SK-N-MC (cell line): ENCODE measurements at places on chromosomes 12 and 14.

DNA sequence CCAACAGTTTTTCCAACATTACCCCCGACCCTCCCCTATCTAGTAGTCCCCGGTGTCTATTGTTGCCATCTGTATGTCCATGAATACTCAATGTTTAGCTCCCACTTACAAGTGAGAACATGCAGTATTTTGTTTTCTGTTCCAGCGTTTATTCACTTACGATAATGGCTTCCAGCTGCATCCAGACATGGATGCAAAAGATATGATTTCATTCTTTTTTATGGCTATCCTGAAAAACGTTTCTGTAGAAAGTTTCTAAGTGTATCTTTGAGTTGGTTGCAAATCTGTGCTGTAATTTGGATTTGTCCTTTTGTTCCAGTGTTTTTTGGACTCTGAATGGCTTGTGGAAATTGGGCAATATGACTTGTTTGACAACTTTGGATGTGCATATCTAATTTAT is 11.7 kb downstream of the SP1 start:
- DNase-seq: no peak

- DNase-seq: peak; percentile 58
Measured at GRCh38 chr12:54220092-54220557, 31.3 kb upstream of the SMUG1 start.

DNA sequence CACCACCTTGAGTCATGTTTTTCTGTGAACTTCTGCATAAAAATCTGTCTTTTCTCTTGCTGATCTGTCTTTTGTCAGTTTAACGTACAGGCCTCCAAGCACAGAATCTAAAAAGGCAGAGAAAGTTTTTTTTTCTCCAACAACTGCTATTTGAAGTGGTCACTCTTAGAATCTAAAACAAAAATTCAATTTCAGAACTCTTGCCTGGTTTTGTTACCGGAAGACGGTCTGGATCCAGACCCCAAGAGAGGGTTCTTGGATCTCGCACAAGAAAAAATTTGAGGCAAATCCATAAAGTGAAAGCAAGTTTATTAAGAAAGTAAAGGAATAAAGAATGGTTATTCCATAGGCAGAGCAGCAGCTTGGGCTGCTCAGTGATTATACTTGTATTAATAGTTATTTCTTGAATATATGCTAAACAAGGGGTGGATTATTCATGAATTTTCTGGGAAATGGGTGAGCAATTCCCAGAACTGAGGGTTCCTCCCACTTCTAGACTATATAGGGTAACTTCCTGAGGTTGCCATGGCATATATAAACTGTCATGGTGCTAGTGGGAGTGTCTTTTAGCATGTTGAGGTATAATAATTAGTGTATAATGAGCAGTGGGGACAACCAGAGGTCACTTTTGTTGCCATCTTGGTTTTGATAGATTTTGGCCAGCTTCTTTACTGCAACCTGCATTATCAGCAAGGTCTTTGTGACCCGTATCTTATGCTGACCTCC is 150.0 kb upstream of the PLEKHA5 start:
- DNase-seq: no peak

DNA sequence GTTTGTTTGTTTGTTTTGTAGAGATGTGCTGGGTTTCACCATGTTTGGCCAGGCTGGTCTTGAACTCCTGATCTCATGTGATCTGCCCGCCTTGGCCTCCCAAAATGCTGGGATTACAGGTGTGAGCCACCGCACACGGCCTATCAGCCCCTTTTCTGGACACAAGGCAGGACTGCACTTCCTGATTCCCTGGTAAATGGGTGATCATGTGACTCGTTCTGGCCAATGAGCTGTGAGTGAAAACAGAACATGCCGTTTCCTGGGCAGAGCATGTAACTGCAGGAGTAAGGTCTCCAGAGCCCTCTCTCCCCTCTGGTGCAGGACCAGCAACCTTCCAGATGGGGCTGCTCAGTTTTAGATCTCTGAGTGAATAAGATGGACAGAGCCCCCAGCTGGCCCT is 92.7 kb downstream of the ITPK1 start:
- DNase-seq: no peak

DNA sequence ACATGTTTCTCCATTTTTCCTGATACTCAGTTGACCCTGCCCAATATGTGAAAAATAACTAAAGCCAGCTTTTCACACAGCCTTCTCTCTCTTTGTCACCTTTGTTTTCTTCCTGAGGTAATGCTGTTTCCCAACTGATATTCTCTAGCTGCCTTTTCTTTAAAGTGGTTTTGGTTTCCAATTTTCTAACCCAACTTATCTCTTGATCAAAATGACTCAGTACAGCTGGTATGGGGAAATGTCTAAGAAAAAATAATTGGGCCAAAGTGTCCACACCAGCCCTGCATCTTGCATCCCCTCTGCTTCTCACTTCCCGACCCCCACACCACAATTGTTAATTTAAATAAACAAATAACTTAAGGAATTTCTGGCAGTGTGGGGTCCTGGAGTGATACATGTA is 193.8 kb downstream of the SYT1 start:
- DNase-seq: no peak

DNA sequence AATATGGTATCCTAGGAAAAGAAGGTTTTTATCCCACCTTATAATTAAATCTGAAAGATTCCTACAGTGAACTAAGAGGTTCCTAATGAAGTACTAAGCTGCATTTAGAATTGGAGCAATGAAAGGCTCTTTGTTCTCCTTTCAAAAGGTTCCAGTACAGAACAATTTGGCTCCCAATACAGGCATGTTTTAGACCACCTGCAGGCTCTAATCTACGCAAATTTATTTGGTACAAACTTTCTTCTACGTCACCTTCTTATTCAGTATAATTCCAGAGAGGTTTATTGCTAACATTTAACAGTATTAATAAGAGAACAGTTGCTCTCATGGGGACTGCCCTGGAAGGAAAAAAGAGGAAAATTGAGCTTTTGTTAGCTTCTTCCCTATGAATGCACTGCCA is 37.6 kb upstream of the SLCO1C1 start:
- DNase-seq: no peak

DNA sequence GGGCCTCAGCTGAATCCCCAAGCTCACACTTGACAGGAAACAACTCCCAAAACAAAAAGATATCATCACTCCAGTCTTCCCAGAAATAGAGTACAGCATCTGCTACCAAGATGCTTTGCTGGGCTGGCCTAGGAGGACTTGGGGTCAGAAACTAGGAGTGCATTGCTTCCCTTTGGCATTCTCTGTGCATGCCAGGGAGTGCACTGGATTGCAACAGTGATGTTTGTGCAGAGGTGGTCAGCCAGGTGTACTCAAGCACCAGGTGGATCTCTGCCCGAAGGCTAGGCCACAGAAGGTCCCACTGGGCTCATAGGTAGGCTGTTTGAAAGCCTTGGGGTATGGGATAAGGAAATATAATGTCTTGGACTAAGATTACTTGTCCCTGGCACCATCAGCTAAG is 51.1 kb downstream of the RAB35 start:
- DNase-seq: no peak

DNA sequence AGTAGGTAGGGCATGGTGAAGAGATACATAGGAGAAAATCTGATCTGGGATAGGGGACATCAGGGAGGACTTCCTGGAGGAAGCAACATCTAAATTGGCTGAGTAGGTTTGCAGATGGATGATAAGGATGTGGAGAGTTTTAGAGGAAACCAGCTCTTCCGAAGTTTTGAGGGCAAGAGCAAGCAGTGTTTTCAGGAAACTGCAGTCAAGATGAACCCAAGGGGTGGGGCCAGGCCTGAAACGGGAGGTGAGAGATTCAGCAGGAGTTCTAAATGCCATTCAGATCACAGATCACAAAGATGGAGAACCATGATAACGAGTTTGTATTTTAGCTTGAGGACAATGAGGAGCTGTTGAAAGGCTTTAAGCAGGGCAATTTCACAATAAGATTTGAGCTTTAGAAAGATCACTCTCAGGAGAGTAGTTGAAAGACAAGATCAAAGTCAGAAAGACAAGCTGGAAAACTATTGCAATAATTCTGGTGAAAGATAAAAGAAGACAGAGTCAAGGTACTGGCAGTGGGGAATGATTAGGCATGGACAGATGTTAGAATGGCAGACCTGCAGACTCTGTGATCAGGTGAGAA is 70.1 kb upstream of the PLXNC1 start:
- DNase-seq: no peak

DNA sequence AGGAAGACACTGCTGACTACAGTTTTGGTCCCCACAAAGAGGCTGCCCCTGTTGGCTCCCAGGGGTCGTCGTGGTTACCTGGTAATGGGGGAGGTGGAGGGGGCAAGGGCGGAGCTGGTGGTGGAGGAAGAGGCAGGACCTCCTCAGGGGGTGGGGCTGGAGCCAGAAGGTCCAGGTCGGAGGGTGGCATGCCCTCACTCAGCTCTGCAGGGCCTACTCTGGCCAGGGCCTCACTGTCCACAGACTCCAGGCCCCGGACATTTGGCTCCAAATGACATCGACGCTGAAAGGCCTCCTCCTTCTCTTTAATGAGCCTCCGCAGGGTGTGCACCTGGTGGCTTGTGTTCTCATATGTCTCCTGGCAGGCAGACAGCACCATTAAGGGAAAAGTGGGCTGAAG is 28.5 kb downstream of the PRPF40B start:
- DNase-seq: no peak

DNA sequence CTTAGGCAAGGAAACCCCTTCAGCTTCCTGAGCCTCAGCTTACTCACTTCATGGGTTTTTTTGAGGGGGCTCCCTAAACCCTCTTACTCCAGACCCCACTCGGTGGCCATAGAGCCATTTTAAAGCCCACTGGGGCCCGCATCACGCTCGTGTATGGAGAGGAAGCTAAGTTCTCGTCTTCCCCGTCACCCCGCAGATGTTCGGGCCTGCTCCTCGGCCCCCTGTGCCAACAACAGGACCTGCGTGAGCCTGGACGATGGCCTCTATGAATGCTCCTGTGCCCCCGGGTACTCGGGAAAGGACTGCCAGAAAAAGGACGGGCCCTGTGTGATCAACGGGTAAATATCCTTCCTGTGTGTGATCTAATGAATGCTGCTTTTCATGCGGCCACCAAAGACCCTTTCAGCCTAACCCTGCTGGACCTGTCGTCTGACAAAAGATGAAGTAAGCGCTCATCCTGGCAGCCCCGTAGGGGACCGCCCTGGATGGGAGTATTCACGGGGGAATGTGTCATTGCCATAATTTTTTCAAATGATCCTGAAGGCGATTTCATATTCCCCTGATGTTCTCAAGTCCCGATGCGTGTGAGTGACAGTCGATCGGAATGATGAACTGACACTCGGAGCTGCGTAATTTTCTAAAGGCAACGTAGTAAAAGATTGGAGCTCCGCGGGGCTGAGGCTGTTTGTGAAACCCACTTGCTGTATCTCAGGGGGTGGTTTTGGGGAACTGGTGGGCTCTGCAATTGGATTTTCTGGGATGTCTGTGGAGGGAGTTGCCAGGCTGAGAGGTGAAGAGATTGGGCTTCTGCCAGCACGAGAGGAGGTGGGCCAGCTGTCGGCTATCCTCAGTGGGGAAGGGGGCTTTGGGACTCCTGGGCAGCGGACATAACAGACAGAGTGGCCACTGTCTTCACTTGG is 5.4 kb downstream of the DLK1 start:
- no peak for DNase-seq

GRCh38 chr12:76628745-76629144 is 69.2 kb upstream of the OSBPL8 start:
- no peak for DNase-seq

- DNase-seq: no peak
Measured at GRCh38 chr12:44709166-44709565, 166.9 kb downstream of the NELL2 start.

- DNase-seq: no peak
Measured at GRCh38 chr14:68965261-68965761, 13.8 kb downstream of the ACTN1 start.

DNA sequence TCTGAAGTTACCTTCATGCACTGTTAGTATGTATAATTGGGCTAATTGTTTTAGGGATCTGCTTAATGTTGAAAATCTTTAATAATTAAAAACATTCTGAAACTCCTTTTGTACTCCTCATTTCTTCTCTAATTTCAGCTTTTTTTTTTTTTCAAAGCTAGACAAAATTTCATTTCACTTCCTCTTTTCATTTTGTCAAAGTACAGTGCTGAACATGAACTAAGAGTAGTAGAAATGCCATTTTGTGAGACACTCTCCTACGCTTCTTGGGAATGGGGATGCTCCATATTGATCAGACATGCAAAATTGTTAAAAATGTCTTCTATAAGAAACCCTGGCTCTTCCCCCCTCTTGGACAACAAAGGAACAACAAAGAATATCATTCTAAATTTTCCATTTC is 1.7 kb downstream of the ABCD2 start:
- DNase-seq: no peak

GRCh38 chr12:14601692-14602478 is 34.2 kb upstream of the PLBD1 start:
- DNase-seq: no peak

DNA sequence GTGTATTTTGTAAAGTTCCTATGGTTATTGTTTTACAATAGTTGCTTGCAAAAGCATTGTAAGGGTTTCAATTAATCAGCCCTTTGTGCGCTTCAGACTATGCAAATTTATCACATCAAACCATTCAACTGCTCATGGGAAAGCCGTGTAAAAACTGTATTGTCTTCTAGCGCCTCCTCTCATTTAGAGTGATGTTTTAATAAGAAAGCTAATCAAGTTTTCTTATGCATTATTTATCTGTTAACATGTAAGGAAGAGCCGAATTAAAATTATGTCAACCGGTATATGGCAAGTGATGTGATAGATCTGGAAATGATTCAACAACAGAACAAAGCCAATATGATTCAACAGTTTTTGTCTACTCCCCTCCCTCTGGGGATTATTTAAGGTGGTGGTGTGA is 92.5 kb upstream of the RFX4 start:
- no peak for DNase-seq

GRCh38 chr12:117032593-117033381 is 66.4 kb downstream of the TESC start:
- DNase-seq: no peak

DNA sequence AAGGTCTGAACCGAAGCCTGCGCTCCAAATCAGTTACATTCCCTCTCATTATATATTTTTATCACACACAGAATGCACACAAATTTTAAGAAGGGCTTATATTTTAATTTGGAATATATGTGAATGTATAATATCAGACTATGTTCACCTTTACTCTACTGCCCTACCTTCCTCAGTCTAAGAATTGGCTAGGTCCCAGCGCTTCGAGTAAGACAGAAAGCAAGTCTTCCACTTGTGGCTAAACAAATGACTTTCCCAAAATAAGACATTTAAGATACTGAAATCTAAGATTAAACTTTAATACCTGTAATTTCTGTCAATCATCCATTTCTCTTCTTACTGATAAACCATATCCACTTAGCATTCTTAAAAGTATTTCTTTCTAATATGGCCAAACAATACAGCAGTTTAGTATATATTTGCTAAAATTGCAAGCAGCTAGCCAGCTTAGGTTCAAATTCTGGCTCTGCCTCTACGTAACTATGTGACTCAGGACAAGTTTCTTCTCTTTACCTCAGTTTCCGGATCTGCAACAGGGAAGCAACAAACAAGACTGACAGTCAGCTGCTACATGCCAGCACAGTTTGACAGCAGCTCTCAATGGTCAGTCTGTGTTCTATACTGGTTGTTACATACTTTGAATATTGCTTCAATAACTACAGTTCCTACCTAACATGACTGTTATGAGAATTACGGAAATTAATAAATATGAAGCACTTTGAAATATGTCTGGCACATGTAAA is 2.0 kb downstream of the INTS13 start:
- DNase-seq: no peak

- DNase-seq: no peak
Measured at GRCh38 chr12:8771072-8771471, 51.3 kb upstream of the A2ML1 start.

- DNase-seq: no peak
Measured at GRCh38 chr12:82877963-82878362, 191.3 kb downstream of the TMTC2 start.

GRCh38 chr12:120496413-120497340 is 764 bp downstream of the DYNLL1 start:
- DNase-seq: no peak
